Activated naive CD4-positive, alpha-beta T cell treated with anti-CD3 and anti-CD28 coated beads, Interleukin-2, amount 10 ng/mL, durations not matched to agents 7 days and 5 days (primary cell): ENCODE measurements at places on chromosomes 4 and X.

GRCh38 chr4:48899432-48899749, 7.2 kb downstream of the OCIAD2 start:
- peaks cover 78% of the 10 kb centered on the region for H3K36me3 ChIP-seq
- peaks cover 35% of the 10 kb centered on the region for H3K4me1 ChIP-seq
- DNase-seq, result no peak
- H3K27ac ChIP-seq, result peak overlapping the region; percentile 35

DNA sequence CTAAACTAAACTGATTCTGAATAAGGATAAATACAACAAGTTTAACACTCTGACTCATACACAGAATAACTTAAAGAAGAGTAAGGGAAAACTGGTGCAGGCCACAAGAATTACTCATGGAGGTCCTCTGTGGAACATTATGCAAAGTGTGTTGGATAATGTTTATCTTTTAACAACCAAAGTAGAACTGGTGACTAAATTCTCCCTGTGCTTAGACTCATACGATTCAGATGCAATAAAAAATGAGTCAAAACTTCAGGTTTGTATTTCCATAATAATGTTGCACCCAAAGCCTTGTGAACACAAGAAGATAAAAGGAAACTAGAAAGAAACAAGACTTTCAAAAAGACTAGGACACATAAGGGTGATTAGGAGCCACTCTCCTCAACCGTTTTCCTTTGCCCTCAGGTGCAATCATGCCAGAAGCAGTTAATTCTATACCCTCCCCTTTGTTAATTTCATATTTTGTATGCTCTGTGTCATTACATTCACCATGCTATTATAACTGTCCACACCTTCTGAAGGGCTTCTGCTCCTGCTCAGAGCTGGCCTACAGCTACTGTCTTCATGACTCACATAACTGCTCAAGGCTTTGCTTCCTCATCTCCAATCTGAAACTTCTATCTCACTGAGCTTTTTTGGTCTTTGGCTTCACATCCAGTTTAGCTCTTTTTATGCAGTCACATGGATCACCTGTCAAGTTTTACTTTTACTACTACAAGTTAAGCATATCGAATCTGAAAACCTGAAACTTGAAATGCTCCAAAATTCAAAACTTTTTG, 60.2 kb downstream of the KCNIP4 start:
- H3K27ac ChIP-seq, result no peak overlapping the region
- H3K4me3 ChIP-seq, result no peak overlapping the region

DNA sequence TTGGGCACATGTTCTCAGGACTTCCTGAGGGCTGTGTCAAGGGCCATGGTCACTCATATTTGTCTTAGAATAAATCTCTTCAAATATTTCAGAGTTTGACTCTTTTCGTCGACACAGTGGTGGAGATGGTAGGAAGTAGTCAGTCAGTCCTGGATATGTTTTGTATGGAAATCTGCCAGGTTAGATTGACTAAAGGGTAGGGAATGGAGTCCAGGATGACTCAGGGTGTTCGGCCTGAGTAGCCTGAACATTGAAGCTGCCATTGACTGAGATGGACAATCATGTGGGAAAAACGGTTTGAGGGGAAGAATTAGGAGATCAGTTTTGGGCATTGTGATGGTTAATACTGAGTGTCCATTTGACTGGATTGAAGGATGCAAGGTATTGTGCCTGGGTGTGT, 177.1 kb upstream of the CENPE start:
- H3K36me3 ChIP-seq, result no peaks in the 10 kb centered on the region
- H3K27ac ChIP-seq, result no peak overlapping the region
- no peaks in the 10 kb centered on the region for H3K27me3 ChIP-seq
- H3K4me3 ChIP-seq, result no peak overlapping the region
- H3K4me1 ChIP-seq, result no peaks in the 10 kb centered on the region

GRCh38 chrX:37961118-37961517, 45.2 kb upstream of the SYTL5 start:
- no peaks in the 10 kb centered on the region for H3K36me3 ChIP-seq
- no peaks in the 10 kb centered on the region for H3K27me3 ChIP-seq

- no peak overlapping the region for H3K4me3 ChIP-seq
- no peak for DNase-seq
- peaks cover 8% of the 10 kb centered on the region for H3K27me3 ChIP-seq
- no peaks in the 10 kb centered on the region for H3K36me3 ChIP-seq
- H3K4me1 ChIP-seq, result peaks cover 12% of the 10 kb centered on the region
Measured at GRCh38 chr4:138251938-138252337, 9.8 kb upstream of the SLC7A11 start.

DNA sequence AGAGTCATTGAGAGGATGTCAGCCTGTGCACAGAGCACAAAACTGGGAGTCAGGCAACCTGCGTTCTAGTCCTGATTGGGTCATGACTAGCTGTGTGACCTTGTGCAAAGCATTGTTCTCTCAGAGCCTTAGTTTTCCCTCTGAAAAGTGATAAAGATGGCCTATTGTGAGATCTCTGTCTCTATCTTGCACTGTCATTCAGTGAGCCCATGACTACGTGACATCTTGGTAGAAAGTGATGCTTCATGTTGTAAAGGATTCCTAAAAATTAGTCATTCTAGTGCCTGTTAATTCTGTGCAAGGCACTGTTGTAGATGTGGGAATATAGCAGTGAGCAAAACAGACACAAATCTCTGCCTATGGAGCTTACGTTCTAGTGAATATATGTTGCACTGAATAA, 2.5 kb downstream of the PGRMC1 start:
- H3K27ac ChIP-seq, result no peak overlapping the region
- DNase-seq, result no peak
- peak overlapping the region; percentile 31 for H3K4me3 ChIP-seq
- peaks cover 49% of the 10 kb centered on the region for H3K4me1 ChIP-seq

DNA sequence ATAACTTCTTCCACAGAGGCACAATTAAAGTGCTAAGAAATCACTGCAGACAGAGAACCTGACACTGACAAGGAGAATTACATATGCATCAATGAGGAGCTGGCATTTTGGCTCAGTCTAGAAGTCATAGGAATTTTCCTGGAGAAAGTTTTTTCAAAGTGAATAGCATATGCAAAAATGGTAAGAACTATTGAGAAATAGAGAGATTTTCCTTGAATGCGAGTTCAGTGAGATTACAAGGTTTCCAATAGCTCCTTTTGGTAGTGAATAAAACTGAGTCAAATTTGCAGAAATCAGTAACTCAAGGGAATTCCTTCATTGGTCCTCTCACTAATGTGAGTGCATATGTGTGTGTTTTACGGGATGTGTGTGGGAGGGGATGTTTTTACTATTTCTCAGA, 557.5 kb downstream of the PPARGC1A start:
- peaks cover 32% of the 10 kb centered on the region for H3K4me1 ChIP-seq
- H3K27me3 ChIP-seq, result no peaks in the 10 kb centered on the region
- no peak overlapping the region for H3K4me3 ChIP-seq
- no peak for DNase-seq
- H3K27ac ChIP-seq, result no peak overlapping the region

DNA sequence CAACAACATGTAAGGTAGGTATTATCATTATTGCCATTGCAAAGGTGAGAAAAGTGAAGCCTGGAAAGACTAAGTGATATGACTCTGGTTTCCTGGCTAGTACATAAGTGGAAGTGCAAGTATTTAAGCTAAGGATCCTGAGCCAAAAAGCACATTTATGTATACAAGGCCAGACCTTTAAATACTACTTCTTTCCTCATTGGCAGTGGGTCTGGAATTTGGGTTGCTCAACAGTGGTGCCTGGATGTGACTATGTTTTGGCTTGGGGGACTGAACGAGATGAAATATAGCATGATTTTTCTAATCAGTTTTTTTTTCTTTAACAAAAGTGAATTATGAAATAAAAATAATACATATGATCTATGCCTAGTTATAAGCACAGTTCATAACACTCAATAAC, 7.4 kb upstream of the FGF13 start:
- H3K27ac ChIP-seq, result no peak overlapping the region
- H3K4me1 ChIP-seq, result no peaks in the 10 kb centered on the region
- DNase-seq, result no peak
- no peaks in the 10 kb centered on the region for H3K36me3 ChIP-seq
- H3K4me3 ChIP-seq, result no peak overlapping the region

DNA sequence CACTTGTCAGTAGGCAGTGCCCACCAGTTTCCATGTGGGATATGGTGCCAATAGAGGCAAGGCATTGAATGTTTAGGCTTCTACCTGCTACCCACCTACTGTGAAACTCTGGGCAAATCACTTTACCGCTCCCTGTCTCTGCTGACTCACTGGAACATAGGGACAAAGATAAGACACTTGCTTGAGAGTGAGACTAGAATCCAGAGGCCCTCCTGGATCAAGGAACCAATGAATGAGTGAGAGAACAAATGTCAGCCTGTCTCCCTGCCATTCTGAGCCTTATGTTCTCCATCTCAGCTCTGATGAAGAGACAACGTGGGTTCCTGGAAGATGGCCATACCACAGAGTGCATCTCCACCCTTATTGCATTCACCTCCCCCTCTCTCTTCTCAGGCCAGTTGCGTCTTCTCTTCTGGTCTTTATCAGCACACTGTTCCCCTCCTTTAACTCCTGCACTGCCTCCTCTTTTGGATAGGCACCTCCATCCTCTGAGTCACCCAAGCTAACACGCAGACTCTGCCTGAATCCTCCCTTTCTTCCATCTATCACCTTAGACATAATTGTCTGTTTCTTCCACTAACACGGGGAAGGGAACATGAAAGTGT, 15.4 kb upstream of the PRRG3 start:
- no peaks in the 10 kb centered on the region for H3K27me3 ChIP-seq
- peaks cover 7% of the 10 kb centered on the region for H3K4me1 ChIP-seq
- H3K36me3 ChIP-seq, result no peaks in the 10 kb centered on the region
- no peak overlapping the region for H3K4me3 ChIP-seq
- no peak for DNase-seq

DNA sequence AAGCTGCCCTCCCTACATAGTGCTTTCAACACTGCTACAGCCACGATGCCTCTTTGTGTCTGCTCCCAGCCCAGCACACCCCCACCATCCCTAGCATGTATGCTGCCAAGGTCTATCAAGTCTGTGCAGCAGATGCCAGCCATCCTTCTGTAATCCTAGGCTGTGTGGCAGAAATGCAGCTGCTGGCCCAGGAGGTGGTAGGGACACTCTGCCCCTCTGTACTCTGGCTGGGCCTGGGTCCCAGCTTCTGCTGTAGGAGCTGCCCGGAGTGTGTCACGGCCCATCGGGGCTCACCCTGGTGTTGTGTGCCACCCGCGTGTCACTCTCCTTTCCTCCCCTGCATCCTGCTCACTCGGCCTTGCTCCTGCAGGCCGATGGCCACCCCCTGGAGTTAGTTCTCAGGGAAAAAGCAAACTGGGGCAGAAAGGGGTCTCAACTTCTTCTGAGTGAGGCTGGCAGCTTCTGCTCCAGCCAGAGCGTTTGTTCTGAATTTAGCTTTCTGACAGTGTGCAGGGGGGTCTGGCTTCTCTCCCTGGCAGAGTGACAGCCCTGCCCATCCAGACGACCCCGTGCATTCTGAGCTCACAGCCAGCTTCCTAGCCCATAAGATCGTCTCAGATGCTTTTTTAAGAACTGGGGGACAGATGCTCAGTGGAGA, 22.7 kb downstream of the PSAPL1 start:
- peak; percentile 11 for DNase-seq
- no peak overlapping the region for H3K27ac ChIP-seq
- no peak overlapping the region for H3K4me3 ChIP-seq
- no peaks in the 10 kb centered on the region for H3K4me1 ChIP-seq

- peak overlapping the region; percentile 71 for H3K27ac ChIP-seq
- H3K4me1 ChIP-seq, result peaks cover 11% of the 10 kb centered on the region
- H3K36me3 ChIP-seq, result peaks cover 4% of the 10 kb centered on the region
- DNase-seq, result no peak
- H3K27me3 ChIP-seq, result no peaks in the 10 kb centered on the region
Measured at GRCh38 chrX:101931136-101931487, 715 bp downstream of the ZMAT1 start.

DNA sequence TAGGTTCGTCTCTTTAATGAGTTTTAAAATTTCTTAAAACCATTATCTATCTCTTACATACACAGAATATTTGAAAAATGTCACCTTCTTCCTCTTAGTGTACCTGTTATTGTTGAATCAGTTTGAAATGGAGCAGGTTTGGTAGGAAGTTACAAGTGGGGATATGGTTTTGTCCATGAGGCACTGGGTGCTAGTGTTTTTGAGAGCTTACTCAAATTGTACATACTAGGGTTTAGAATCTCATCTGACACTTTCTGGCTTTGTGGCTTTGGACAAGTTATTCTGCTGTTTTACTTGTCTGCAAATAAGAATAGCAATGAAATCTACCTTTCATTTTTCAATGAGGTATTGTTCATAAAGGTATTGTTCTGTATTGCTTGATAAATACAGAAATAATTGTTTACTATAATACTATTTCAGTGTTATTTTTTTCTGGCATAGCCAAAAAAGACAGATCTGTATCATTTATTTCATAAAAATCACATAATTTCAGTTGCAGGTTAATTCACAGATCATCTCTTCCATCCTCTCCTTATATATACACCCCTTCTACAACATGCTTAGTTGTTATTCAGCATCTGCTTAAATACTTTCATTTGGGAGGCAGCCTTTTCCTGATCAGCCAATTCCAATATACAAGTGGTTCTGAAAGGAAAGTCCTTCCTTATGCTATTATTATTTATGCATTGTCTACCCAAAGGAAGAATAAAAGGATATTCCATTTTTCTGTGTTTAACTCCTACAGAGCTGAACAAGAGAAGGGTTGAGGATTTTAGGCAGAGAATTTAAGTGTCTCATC, 13.3 kb downstream of the NCAPG start:
- peaks cover 21% of the 10 kb centered on the region for H3K4me1 ChIP-seq
- H3K27me3 ChIP-seq, result no peaks in the 10 kb centered on the region
- peaks cover 61% of the 10 kb centered on the region for H3K36me3 ChIP-seq
- DNase-seq, result no peak

DNA sequence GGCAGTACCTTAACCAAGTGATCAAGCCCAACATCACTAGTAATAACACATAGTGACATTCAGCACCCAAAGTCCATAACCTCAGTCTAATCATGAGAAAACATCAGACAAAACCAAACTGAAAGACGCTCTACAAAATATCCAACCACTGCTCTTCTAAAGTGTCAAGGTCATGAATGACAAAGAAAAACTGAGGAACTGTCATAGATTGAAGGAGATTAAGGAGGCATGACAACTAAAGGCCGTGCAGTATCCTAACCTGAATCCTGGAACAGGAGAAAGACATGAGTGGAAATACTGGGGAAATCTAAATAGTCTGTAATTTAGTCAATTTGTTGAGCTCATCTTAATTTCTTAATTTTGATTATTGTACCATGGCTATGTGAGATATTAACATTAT, 38.2 kb upstream of the EXOC1L start:
- no peaks in the 10 kb centered on the region for H3K36me3 ChIP-seq
- H3K27ac ChIP-seq, result no peak overlapping the region
- H3K27me3 ChIP-seq, result peaks cover 3% of the 10 kb centered on the region
- no peak for DNase-seq
- no peak overlapping the region for H3K4me3 ChIP-seq
- no peaks in the 10 kb centered on the region for H3K4me1 ChIP-seq

- DNase-seq, result no peak
- no peak overlapping the region for H3K27ac ChIP-seq
- no peaks in the 10 kb centered on the region for H3K4me1 ChIP-seq
- no peaks in the 10 kb centered on the region for H3K36me3 ChIP-seq
Measured at GRCh38 chrX:133555782-133556458, 140.6 kb upstream of the GPC4 start.

- DNase-seq, result no peak
- H3K4me1 ChIP-seq, result no peaks in the 10 kb centered on the region
- H3K27ac ChIP-seq, result no peak overlapping the region
- no peaks in the 10 kb centered on the region for H3K36me3 ChIP-seq
- H3K27me3 ChIP-seq, result no peaks in the 10 kb centered on the region
Measured at GRCh38 chr4:18859468-18859867, 837.9 kb upstream of the LCORL start.
